Regular cardiac myocyte (primary cell): ENCODE measurements at places on chromosomes 16 and 17. TPM values are rescaled to one million over a fixed set of nuclear protein-coding genes. Genes with fewer than 3 reads are reported as not detected.

SLC4A1 gene
- total RNA-seq, result not detected in 2 replicates

TRIM16 gene
- total RNA-seq, result 35.7 and 47.1 TPM in 2 replicates

DBNDD1 gene
- total RNA-seq, result 1.5 and 2.3 TPM in 2 replicates

FAM20A gene
- total RNA-seq, result 1.7 and 10.4 TPM in 2 replicates

DNAH9 gene
- not detected in 2 replicates for total RNA-seq

CRISPLD2 gene
- total RNA-seq, result 3.3 and 14.1 TPM in 2 replicates

KIF2B gene
- not detected in 2 replicates for total RNA-seq

CRAMP1 gene
- 3.7 and 5.2 TPM in 2 replicates for total RNA-seq

C17orf67 gene
- total RNA-seq, result 0.58 and 1.4 TPM in 2 replicates

MBTD1 gene
- 5.9 and 9.9 TPM in 2 replicates for total RNA-seq

GDPD3 gene
- total RNA-seq, result 0.56 and 0.77 TPM in 2 replicates

CACNA1H gene
- total RNA-seq, result 13.0 and 14.9 TPM in 2 replicates

TPSG1 gene
- not detected in 2 replicates for total RNA-seq
